Naive thymus-derived CD4-positive, alpha-beta T cell (primary cell): ENCODE measurements at places on chromosomes 1 and 21.

DNA sequence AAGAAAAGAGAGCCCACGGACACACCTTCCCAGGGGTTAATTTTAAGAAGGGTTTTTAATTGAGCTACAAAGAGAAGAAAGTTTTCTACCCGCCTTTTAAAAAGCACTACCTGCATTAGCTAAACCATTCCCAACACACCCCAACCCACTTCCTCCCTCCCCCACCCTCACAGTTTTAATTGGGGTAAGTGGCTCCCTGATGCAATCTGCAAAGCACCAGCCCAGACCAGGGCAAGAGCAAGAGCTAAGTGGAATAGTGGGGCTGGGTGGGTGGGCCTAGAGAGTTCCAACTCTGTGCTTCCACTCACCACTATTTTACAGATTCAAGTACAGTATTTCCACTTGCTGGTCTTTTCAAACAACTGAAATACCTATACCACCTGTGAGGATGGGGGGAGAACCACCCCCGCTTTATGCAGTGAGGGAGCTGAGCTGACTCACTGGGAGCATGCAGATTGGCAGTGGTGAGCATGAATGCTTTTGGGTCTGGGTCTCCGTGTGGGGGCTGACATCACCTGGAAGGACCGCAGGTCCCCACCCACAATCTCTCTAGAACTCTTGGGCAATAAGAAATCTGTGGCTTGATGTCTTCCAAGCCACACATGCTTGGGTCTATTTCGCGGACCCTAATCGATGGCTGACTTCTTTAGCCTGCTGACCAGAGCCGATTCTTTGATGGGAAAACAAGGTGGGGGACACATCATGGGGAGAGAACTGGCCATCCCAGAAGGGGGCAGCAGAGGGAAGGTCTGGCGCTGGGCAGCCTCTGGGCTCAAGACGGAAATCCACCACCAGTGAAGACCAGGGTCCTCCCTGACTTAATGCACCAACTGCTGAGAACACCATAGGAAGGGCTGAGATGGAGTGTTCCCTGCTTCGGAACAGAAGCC, 95.5 kb downstream of the SSBP3 start:
- no peak for DNase-seq

DNA sequence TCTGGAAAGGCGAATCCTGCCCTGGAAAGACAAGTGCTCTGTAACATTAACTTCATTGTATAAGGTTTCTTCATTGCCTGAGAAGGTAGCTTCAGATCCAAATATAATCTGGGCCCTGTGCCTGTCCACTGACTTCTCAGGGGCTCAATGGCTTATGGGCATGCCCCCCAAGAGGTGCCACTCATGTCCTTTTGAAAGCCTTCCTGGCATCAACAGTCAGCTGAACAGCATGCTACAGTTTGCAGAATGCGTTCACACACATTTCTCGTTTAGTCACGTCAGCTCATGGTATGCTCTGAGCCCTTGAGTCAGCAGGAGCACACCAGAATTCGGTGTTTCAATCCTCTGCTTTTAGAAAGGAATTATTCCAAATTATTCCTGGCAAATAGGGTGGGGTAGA, 23.8 kb downstream of the TMCC2 start:
- no peak for DNase-seq

GRCh38 chr1:156577550-156577949, 2.0 kb upstream of the TTC24 start:
- DNase-seq: no peak

DNA sequence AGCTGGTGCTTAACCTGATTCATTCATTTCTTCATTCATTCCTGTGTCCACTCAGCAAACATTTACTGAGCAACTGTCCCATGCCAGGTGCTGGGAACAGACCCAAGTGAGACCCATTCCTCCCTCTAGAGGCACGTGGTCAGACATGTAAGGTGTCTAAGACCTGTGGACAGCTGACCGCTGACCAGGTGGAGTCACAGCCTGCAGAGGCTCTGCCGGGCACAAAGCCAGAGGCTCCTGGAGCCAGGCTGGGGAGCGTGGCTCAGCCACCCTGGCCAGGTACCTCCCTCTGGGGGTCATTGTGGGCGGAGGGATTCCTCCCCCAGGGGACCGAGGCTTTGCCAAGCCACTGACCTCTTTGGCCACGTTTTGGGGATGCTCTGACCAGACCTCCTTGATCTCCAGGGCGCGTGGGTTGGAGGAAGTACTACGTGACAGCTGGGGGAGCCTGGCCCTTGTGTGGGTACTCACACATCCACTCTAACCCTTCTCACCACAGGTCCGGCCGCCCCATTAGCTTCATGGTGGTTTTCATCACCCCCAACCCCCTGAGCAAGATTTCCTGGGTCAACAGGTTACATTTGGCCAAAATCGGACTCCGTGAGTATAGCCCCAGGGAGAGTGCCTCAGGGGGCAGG, 100.3 kb downstream of the ARHGEF10L start:
- DNase-seq: no peak

DNA sequence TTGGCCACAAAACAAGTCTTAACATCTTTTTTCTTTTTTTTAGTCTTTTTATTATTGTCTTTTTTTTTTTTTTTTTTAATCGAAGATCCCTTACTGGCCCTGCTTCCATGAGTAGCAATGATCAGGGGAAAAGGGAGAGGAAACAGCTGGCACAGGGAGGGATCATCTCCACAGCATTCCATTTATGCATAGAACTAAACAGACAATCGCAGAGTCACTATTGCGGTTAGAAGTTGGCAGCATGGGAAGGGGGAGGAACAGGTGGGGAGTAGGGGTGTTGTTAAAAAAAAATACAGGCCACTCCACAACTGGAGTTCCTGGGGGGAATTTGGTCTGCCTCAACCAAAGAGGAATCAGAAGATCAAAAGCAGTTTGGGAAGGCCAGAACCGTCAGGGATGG, 55.4 kb downstream of the C1orf185 start:
- no peak for DNase-seq

GRCh38 chr1:205777994-205778393, 2.7 kb upstream of the RAB29 start:
- DNase-seq: no peak
